Activated gamma-delta T cell treated with Interleukin-2 at 50 U/mL for 16 hours (primary cell): ENCODE measurements at places on chromosomes 1 and 21.

DNA sequence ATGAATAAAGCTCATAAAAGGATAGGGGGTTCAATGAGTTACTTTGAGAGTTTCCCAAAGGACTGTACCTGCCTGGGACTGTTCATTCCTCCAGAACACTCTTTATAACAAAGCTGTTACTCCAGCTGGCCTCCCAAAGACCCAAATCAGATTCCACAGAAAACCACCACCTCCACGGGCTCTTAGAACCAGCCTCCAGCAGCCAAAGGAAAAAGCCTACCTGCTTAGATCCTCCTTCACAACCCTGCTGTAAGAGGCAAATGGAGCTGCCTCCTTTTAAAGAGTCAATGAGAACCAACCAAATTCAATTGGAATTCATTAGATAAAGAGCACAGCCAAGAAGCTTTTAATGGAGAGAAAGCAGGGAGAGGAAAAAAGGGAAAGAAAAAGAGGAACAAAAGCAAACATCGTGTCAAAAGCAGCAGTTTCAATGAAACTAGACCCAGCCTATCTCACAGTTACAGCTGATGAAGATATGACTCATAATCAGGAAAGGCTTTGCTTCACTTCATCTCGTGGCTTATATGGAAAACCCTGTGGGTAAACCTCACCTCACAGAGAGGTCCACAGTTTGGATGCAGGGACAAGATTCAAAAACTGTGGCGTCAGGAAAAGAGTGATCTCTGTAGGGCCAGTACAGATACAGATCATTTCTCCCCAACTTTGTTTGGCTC is 27.8 kb upstream of the FMO4 start:
- DNase-seq, result no peak

DNA sequence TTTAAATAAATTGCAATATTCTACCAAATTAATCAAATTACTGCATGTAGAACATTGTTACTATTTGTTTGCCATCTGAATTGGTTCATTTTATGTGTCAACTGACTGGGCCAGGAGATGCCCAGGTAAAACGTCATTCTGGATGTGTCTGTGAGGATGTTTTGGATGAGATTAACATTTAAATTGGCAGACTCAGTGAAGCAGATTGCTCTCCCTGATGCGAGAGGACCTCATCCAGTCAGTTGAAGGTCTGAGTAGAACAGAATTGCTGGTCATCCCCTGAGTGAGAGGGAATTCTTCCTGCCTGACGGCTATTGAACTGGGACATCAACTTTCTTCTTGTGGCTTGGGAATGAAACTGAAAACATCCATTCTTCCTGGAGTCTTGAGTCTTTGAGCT is 122.0 kb upstream of the GREM2 start:
- no peak for DNase-seq

- no peak for DNase-seq
These were observed 149.2 kb upstream of the JUN start for GRCh38 chr1:58932859-58933598.

GRCh38 chr1:225626698-225627097 is 26.2 kb downstream of the ENAH start:
- DNase-seq, result no peak

DNA sequence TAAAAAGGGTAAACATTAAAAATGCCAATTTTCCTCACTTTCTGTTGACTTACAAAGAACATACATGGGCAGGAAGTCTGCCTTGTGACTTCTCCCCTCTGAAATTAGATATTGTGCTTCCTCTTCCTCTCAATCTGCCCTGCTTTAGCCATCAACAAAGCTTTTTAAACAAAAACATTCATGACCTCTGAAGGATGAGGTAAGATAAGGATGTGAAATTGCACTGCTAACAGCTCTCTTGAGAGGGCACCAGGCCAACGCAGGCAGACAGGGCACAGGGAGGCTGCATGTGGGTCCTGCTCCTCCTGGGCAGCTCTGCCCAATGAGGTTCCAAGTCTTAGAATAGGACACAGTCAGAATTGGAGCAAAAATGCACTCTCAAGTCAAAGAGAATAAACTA is 62.1 kb downstream of the DEGS1 start:
- peak; percentile 16 for DNase-seq

GRCh38 chr21:45334591-45335081 is 46.9 kb upstream of the POFUT2 start:
- no peak for DNase-seq

GRCh38 chr1:221549815-221550214 is 192.1 kb downstream of the DUSP10 start:
- DNase-seq, result no peak

- DNase-seq, result no peak
These were observed 56.8 kb downstream of the CSMD2 start for GRCh38 chr1:34108269-34108668.

DNA sequence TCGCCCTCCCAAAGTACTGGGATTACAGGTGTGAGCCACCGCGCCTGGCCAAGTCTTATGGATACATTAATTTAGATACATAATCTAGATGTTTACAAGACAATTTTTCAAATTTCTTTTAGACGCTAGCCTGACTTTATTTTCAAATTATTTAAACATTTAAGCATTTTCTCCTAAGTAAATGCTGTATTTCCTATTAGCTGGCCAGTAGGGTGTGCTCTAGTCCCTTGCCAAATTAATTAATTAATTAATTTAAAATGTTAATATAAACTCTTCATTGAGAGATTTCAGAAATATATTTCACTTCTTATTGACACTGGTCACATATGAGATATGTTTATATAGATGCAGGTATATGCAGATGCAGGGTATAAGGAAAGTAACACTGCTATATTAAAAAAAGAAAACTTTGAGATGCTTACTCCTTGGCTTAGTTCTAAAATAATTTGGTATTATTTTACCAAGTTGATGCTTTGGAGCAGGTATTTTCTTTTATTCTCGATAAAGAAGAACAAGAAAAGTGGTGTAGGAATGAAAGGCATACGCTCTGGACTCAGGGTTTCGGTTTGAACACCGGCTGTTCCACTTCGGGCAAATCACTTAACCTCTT is 5.2 kb upstream of the ERRFI1 start:
- DNase-seq, result peak; percentile 7

- DNase-seq, result no peak
These were observed 40.0 kb downstream of the FCRL5 start for GRCh38 chr1:157512036-157512969.

GRCh38 chr1:180384286-180385005 is 117.9 kb downstream of the ACBD6 start:
- no peak for DNase-seq

GRCh38 chr1:162498496-162498810 is 835 bp downstream of the UHMK1 start:
- DNase-seq, result no peak

- no peak for DNase-seq
These were observed 67.2 kb upstream of the EFHD2 start for GRCh38 chr1:15342408-15342967.

DNA sequence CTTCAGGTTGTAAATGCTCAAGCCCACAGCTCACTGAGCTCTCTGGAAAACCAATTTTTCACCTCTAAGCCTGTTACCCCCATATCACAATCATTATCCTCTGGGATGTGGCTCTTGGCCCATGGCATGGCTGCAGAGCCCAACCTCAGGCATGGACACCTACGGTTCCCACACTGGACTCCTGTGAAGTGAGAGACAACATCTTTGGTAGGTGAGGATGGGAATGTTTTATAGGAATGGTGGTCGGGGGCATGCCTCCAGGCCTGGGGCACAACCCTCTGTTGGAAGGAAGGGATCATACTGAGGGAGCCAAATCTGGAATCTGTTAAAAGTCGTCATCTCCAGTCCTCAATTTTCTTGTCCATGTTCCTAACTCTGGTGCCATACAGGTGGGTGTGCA is 179.1 kb downstream of the FOXD2 start:
- no peak for DNase-seq

- no peak for DNase-seq
These were observed 17.5 kb downstream of the PDE9A start for GRCh38 chr21:42670884-42671283.

GRCh38 chr1:161096530-161096929 is 1.6 kb upstream of the KLHDC9 start:
- no peak for DNase-seq

DNA sequence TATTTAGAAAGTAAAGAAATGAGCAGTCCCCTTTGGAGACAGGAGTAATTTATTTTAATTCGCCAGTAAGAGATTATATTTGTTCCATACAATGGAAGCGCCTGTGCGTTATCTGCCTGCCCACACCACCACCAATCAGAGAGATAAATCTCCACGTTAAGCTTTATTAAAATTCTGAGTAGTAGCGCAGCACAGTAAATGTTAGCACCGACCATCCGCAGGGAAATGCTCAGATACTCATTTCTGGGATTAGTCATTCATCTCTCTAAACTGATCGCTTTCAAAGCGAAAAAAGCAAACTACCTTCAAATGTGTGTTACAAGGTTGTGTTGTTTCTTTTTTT is 1.2 kb downstream of the ETS2 start:
- no peak for DNase-seq

- no peak for DNase-seq
These were observed 18.9 kb downstream of the ACP6 start for GRCh38 chr1:147651466-147651865.

- DNase-seq, result no peak
These were observed 174.1 kb upstream of the EDN2 start for GRCh38 chr1:41658431-41659158.
